Nucleus accumbens (tissue), 56 donors: ENCODE measurements at places on chromosomes 3 and 15.

GRCh38 chr3:160828880-160829279 is 72.8 kb downstream of the PPM1L start:
- DNase-seq, result no peak

DNA sequence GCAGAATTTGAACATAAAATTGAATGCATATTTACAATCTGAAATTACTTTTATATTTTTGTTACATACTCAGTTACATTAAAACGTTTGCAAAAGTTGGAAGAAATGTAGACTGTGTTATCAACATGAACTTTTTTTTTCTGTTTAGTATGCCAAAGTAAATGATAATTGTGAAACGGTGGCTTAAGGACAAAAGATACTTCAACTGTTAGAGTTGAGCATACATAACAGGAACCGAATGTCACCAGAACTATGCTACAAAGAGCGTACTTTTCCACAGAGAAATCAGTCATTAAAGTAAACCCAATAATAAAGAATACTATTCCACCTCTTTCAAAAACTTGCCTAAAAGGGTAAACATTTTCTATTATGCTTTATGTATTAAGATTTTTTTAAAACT is 14.3 kb upstream of the DHX36 start:
- DNase-seq, result no peak

DNA sequence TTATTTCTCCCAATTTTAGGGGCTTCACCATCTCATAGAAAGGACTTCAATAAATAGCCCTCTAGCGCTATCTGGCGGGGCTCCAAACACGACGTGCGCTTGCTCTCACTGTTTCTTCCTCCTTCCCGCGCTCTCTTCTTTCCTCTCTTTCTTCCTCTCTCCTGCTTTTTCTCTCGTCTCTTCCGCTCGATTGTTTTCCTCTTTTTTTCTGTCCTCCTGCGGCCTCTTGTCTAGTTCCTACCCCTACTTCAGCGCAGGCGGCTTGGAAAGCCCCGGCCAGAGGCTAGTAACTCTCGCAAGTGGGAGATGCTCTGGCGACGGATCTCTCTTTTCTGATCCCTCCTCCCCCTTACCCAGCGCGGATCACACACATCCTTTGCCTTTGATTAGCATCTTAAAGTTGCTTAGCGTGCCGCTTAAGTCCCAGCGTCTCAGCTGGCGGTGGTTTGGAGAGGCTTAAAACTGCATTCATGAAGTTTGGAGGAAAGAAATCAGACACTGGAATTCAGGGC is 6.2 kb upstream of the MEIS2 start:
- no peak for DNase-seq

DNA sequence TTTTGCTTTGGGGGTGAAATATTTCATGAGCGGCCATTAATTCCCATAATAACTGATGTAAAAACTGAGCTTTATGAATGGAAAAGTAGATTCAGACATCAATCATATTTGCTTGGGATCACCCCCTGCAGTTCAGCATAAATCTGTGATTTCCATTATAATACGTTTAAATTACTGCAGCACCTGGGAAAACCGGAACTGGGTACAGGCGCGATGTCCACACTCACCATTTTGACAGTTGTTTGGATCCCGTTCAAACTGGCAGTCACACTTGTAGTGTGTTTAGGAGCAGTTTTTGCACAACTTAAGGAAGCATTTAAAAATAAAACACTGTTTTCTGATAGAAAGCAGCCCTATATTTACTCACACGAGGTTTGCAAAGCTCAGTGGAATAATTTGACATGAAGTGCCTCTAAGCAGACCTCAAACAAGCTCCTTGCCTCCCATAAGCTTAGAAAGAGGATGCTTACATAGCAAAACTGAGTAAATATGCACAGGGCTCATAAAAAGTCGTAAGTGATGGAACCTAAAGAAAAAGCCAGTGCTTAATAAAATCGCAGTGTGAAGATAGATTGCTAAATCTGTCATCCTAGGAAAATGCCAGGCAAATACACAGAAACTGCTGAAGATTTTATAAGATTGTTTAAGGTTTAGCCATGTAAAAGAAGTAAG is 377.6 kb downstream of the PTPRG start:
- no peak for DNase-seq

- no peak for DNase-seq
These were observed 19.3 kb downstream of the CCDC13 start for GRCh38 chr3:42753757-42754156.

DNA sequence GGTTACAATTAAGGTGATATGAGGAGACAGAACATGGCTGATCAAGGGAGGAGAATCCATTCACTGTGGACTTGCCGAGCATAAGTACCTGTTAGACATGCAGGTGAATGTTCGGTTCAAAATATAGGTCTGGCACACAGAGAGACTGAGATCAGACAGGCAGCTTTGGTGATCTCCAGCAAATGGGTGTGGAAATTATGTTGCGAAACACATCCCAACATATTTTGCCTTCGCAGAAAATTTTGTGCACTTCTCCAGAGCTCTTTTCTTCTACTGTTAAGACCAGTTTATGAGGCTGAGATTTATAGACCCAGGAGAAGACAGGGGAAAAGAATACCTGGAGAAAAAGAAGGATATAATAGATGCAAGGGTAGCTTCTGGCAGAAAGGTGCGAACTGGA is 183.2 kb downstream of the NEK10 start:
- DNase-seq, result no peak

DNA sequence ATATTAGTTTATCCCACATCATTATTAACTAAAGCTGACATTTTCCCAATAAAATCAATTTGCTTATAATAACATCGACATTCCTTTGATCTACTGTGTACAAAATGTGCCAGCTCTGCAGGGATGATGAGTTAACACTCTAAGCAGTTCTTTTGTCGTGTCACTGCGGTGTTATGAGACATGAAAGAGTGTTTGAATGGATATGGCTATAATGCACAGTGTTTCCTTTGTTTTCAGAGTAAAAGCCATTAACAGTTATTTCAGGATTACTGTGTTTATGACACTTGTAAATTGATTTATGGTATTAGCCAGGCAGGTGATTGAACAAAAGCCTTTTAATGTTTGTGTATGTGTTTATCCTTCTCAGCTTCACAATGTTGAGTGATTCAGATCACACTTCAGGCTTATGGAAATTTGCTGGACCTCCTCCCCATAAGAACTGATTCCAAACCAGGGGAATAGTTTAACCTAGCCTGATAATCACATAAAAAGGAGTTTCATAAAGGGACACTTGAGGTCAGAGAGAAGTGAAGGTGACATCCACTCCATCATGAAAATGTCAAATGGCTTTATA is 115.7 kb downstream of the CHL1 start:
- no peak for DNase-seq
